A549 treated with DMSO at 1 μM for 4 hours (cell line): ENCODE measurements at places on chromosomes 6 and 20. TPM values are rescaled to one million over a fixed set of nuclear protein-coding genes. Genes with fewer than 3 reads are reported as not detected.

REM1 gene
- 0.13 TPM in 2 of 5 replicates, not detected in the others for total RNA-seq

ERVFRD-1 gene
- not detected in 5 replicates for total RNA-seq

DAAM2 gene
- 0.02 TPM in 1 of 5 replicates, not detected in the others for total RNA-seq

GPR63 gene
- 0.53 to 0.68 TPM (median 0.61 TPM) in 5 replicates for total RNA-seq

SLC24A3 gene
- 0.03 to 0.17 TPM (median 0.04 TPM) in 5 replicates for total RNA-seq
